ENCODE measurements at places on chromosomes 7 and 10.
A peak's percentile ranks its signal among the peaks of the same experiment; 100 is the strongest.

- DNase-seq: peak; percentile 83
Observed at GRCh38 chr7:99379043-99379577, 4.6 kb downstream of the ARPC1B start.

- DNase-seq: no peak
Observed at GRCh38 chr7:130494431-130494858, 2.6 kb downstream of the MEST start.

DNA sequence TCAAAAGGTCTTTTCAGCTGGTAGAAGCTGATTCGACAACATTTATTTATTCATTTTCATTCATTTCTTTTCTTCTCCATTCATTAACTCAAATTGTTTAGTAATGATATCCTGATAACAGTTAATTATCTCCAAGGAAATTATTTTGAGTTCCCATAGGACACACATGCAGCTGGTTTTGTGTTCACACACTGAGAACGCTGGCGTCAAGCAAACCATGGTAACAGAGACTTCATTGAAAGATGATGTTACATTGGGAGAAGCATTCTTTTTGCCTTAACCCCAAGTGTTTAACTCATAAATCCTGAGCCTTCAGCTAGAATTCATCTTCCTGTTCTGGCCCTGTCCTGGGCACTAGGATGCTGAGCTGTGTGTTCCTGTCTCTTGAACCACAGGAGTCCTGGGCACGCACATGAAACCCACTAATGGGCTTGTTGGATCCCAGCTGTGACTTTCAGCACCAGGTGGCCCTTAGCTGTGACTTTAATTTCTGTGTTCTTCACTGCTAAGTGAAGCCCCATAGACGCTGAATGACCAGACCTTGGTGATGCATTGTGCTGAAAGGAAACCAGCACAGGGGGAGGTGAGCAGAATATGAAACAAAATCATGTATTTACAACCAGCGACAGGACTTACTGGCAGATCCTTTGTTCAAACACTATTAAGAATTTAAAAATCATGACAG lies 121.5 kb upstream of the PRSS58 start:
- no peak for DNase-seq

DNA sequence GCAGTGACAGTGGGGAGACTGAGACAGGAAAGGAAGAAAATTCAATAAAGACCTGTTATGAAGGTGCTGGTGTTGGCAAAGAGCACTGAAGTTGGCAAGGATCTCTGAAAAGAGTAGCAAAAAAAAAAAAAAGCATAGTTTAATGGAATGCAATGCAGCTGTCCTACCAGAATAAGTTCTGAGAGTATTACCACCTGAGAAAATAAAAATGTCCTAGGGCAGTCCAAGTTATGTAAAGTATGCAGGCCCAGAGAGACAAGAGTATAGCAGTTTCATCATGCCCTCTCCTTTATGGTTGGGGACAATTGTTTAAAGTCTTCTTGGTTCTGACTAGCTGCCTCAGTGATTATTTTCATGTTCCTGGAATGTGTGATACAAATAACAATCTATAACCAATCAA lies 1092.8 kb downstream of the SORCS3 start:
- DNase-seq: no peak

DNA sequence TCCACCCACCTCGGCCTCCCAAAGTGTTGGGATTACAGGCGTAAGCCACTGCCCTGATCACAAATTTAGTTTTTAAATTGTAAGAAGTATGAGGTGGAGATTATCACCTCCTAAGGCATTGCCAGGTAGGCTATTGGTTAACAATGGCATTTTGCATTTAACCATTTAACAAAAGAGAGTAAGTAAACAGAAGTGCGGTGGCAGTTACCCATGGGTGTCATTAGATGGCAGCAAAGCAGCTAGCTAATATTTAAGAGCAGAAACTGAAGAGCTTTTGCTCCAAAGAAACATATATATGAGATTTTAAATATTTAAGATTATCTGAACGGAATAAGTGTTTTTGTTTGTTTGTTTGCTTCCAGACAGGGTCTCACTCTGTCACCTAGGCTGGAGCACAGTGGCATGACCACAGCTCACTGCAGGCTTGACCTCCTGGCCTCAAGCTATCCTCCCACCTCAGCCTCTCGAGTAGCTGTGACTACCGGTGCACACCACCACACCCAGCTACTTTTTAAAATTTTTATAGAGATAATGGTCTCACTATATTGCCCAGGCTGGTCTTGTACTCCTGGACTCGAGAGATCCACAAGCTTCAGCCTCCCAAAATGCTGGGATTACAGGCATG lies 325.5 kb upstream of the C7orf33 start:
- peak; percentile 17 for DNase-seq

- peak; percentile 65 for DNase-seq
Observed at GRCh38 chr10:31197886-31198285, 121.1 kb upstream of the ZEB1 start.

- no peak for DNase-seq
Observed at GRCh38 chr10:95783741-95784140, 27.8 kb downstream of the ENTPD1 start.

DNA sequence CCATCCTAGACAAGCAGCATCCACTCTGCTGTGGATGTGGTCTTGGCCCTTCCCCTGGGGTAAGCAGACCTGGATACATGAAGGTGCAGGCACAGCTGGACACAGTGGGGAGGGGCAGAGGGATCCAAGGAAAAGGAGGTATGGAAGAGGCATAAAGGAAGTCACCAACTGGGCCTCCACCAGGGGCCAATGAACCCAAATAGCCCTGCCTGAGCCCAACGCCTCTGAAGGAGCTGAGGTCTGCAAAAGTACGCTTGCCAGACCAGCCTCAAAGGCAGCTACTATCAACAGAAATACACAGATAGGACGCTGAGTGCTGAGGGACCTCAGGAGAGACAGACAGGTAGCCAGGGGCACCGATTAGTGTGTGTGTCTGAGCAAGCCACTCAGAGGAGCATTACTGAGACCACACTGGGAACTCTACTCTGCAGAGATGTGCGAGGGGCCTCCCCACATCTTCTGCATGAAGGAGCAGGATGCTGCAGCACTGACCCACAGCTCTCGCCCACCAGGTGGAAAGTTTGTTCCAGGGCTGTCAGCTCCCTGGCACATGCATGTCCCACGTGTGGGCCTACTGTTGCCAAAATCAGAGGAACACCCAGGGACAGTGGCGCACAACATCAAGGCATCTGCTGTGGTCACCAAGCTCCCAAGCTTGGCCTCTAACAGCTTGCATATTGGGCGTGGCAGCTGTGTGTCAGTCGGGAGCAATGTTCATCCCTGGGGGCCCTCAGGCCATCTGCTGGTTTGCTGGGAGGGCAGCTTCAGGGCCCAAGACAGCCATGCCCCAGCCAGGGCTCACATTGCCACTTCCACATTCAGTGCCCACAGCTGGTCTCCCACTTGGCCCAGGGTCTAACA lies 40.0 kb downstream of the MKI67 start:
- DNase-seq: no peak

DNA sequence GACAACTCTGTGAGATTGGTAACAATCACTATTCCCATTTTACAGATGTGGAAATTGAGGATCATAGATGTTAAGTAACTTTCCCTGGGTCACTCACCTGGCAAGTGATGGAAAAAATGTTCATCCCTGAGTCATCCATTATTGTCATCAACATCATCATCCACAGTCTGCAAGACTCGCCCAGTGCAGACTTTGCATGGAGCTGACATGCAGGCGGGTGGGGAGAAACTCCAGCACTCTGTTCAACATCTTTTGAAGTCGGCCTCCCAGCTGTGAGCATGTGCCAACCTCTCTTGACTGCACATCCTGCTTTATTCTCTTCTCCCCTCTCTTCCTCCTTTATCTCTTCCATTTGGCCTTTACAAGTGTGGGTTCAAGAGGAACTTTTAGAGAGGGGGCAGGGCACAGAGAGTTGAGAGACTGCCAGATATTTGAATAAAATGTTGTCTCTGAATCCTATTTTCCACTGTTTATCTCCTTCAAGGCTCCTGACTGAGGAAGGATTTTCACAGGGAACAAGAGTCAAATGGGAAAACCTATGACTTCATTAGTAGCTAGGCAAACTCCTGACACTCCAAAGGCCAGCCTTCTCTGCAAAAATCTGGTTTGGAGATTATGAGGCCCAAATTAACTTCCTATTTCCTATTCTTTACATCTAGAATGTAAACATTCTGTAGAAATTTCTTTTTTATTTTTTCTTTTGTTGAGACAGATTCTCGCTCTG lies 283.7 kb upstream of the PODXL start:
- DNase-seq: no peak

DNA sequence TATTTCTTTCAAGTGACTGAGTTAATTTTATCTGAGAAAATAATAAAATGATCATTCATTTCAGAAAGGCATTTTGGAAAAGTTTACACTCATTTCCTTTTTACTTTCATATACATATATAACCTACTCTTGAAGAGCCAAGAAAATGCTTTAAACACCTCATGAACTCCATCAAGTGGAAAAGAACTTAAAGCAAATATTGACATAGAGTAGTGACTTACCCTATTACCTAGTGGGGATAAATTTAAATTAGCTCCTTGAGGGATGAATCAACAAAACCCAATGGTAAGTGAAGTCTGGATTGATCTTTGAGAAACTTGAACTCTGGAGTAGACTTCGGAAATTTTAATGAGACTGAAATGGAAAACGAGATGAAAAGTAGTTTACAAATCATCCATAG lies 88.6 kb downstream of the TMEM26 start:
- no peak for DNase-seq

DNA sequence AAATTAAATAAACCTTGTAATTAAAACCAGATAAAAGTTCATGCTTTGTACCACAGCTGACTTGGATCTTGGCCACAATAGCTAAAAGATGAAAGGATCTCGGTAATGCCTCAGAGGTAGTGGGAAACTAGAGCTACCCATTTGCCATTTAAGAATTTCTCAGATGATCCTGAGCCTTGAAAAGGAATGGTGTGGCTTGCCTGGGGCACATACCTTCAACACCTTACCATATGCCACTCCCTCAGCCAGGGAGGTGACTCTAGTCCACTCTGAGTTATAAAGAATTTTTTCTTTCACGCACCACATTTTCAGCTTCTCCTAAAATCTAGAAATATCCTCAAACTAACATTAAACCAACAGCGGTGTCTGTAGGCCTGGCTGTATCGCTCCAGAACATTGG lies 516.3 kb upstream of the TEX47 start:
- DNase-seq: no peak

DNA sequence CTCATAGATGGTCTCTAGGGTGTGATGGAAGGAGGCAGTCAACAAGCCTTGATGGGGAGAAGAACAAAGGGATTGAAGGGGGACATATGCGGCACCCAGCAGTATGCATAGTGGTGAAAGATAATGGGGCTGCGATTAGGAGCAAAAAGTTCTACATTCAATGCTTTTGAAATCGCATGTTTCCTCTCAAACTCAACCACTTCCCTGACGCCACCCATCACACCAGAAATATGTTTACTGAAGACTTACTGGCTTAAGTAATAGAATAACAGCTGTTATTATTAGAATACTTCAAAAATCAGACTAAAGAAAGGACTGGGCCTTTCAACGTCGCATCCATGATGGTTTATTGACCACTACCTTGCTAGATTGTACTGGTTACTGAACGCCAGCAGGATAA lies 31.5 kb downstream of the MKRN1 start:
- no peak for DNase-seq

- DNase-seq: no peak
Observed at GRCh38 chr10:45373003-45373575, 927 bp upstream of the ALOX5 start.

- DNase-seq: no peak
Observed at GRCh38 chr7:114416129-114416990, 1.7 kb downstream of the FOXP2 start.

- no peak for DNase-seq
Observed at GRCh38 chr7:357531-358209, 67.7 kb downstream of the FOXL3 start.

GRCh38 chr10:117486606-117487005 lies 55.9 kb upstream of the EMX2 start:
- no peak for DNase-seq

DNA sequence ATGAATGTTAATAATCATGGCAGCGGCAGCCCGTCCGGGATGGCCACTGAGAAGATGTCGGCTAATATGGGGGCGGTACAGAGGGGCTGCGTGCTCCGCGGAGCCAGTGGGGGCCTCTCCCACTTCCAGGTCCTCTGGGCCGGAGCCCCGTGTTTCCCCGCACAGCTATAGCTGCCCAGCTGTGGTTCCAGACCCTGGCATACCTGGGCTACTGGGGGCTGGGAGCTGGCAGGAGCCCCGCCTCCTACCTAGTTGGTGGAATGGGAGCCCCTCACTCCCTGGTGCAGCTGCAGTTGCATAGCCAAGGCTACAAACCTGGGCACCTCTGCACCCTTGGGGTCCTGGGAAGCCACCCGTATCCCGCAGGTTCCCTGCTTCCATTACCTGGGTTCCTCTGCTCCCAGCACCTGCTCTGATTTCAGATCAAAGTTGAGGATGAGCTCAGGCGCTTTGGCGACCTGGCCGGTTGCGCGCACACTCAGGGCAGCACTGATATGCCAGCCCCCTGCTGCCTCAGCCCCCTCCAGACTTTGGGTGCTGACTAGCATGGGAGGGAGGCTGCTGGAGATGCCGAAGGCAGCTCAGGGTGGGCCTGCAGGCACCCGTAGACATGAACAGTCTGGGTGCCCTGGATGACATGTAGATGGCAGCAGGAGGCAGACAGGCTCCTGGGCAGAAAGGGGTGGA lies 236.5 kb upstream of the SEMA3D start:
- DNase-seq: no peak

GRCh38 chr10:75450644-75451640 lies 19.5 kb downstream of the LRMDA start:
- DNase-seq: no peak

DNA sequence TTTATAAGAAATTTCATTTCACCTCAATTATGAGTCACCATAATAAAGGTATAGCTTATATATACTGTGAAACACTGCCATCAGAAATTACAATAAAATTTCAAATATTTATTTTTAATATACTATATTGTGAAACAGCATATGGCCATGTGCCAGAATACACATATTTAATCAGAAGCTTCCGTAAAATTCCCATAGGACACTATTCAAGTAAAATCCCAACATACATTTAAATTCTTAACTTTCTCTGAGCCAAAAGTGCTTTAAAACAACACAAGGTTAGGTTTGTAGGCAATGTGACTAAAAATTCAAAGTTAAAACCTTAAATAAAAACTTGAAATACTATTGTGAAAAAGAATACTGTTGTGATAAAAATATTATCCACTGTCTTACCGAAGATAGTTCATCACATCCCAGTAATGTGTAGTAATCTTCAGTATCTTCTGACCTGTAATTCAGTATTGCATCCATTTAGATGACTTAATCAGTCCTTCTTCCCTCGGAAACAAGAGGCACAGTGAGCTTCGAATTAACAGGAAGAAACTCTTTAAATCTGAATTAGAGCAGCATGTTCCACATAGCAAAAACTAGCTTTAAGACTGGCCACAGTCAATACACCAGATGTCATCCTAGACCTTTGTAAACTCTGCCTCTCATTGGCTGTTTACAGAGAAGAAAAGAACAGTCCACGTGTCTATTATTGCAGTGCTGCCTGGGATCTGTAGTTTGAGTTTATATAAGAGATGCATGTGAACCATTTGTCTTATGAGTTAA lies at the start of gene DNAJC12:
Gene DNAJC12 (minus strand): TSS at position 648 of the 774 bp plus-strand sequence. CDS start 177 bp downstream, at position 471.
- peak; percentile 61 for DNase-seq

GRCh38 chr10:27356738-27357137 lies 116.1 kb upstream of the ACBD5 start:
- DNase-seq: no peak
